ENCODE measurements at places on chromosomes 5 and 9.

DNA sequence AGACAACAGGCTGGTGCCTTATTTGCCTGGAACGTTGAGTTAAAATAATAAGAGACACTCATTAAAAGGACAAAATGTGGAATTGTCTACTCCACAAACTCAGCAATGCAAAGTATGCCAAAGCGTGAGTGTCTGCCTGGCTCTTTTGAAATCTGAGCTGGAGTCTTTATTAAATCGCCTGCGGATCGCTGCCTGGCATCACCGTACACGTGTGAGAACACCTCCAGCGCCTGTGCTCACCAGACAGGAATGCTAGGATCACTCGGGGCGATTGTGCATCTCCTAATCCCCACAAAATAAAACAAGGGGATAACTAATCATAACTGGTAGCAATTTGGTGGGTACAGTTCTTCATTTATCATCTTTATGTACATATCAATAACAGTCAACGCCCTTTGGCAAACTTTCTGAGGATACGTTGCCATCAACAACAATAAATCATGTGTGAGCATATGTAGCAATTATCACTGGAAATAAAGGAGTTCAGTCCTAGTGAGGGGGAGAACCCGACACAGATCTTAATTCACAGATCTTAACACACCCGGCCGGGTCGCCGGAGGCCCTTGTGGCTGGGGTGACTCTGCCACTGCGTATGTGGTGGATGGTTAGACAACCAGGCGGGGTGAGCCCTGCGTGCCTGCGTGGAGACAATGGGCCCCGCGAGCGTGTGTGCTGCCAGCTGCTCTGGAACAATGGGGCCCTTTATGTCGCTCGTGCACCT, 284.9 kb upstream of the IRX1 start:
- peak; percentile 77 for DNase-seq

DNA sequence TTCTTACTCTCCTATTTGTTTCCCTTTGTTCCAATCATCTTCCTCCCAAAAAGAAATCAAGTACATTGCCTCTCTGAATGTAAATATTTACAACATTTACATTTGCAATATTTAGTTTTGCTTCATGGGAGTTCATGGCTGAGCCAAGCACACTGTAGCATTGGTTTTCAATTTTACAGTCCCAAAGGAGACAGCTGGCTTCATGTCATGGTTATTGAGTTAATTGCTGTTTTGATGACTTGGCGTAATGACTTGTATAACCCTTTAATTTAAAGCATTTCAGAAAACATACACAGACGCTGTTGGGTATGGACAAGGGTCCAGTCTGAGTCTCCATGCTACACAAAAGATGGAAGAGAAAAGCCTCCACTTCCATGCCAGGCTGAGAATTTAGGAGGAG, 25.6 kb upstream of the VLDLR start:
- DNase-seq: no peak

DNA sequence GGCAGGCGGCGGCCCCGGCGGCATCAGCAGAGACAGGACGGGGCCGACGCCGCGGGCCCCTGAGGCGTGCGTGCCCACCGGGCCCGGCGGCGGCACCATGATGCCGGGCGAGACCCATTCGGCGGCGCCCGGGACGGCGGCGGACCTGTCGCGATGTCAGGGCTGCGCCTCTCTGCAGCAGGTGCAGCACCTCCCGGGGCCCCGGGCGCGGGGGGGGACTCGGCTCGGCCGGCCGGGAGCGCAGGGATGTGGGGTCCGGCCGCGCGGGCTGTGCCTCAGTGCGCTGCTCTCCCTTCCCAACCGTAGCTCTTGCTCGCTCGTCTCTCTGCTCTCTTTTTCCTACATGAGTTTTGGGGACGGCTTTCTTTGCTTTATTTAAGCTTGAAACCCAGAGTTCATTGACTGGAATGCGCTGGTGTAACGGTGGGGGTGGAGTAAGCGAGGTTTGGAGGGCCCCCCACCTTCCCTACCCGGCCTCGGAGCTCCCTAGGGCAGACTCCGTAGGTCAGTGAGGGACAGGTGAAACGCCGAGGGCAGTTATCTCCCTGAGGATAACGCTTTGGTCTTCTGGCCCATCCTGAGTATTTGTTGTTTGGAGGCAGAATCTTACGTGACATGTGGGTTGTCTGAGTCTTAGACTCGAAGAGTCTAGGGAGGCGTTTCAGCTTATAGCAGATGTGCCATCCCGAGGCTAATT, 490 bp downstream of the ICE1 start:
- DNase-seq: no peak

- no peak for DNase-seq
Observed at GRCh38 chr5:163453705-163454104, 6.2 kb downstream of the NUDCD2 start.

DNA sequence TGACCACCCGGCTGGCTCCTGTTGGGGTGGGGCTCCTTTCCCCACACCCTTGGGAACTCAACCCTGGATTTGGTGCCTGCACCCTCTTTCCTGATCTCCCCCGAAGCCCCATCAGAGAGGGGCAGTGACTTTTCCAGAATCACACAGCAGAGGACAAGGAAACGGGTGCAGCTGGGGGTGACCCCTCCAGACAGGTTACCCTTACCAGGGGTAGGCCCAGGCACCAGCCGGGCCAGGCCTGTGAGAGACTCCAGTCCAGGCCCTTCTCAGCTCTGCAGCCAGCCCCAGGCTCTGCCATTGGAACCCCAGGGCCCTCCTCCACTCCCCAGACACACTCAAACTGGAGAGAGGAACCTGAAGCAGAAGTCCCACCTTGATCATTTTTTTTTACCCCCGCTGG, 19.0 kb upstream of the PHYHD1 start:
- DNase-seq: no peak

Measured in COLO829 (cell line).